ENCODE measurements at places on chromosomes 16 and 17.

DNA sequence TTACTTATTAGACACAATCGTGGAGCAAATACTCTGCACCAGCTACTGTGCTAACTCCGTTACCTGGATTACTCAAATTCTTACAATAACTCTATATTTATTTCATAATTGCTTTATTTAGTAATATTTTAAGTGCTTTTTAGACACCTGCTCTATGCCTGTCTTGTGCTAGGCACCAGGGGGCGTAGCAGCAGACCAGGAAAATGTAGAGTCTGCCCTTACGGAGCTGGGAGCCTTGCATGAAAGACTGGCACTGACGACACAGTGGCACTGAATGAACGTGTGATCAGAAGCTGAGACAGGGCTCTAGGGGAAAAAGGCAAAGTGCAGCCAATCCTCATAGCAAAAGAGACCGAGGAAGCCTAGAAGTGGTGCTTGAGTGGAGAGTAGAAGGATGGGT, 486.5 kb downstream of the CDH13 start:
- no peak for DNase-seq

- no peak for DNase-seq
Observed at GRCh38 chr17:46003907-46004748, 5.1 kb downstream of the STH start.

DNA sequence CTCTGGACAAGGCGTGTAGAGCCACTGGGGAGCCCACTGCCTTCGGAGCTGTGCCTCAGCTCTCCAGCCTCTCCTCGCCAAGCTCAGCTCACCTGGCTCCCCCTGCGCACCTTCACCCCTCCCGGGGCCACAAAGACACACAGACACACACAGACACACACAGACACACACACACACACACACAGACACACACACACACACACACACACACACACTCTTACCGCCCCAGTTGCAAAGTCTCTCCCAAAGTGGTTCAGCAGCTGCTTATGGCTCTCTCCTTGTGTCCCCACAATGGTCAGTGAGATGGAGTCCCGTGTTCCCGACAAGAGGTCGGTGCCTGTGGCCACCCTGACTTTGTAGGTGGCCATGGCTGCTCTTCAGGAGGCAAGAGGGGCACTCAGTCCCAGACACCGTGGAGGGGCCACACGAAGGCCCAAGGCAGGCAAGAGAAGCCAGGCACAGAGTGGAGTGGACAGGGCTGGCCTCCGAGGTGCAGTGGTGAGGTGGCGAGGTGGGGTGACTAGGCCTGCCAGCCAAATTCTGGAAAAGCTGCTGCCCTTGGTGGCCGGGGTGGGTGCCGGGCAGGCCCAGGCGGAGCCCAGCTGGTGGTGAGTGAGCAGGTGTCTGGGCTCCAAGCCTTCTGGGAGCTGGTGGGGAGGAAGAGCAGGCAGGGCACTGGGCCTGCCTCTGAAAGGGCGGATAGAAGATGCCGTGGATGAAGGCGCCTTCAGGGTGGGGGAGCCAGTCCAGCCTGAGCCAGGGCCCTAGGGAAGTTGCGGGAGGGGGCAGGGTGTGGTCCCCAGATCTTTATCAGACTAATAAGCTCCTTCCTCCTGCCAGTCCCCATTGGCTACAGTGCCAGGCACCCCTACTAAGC, at the start of gene ALOX12B:
ALOX12B (minus strand) TSS at position 642 of the 877 bp plus-strand sequence; CDS start at position 368, 274 bp downstream.
- DNase-seq = no peak

DNA sequence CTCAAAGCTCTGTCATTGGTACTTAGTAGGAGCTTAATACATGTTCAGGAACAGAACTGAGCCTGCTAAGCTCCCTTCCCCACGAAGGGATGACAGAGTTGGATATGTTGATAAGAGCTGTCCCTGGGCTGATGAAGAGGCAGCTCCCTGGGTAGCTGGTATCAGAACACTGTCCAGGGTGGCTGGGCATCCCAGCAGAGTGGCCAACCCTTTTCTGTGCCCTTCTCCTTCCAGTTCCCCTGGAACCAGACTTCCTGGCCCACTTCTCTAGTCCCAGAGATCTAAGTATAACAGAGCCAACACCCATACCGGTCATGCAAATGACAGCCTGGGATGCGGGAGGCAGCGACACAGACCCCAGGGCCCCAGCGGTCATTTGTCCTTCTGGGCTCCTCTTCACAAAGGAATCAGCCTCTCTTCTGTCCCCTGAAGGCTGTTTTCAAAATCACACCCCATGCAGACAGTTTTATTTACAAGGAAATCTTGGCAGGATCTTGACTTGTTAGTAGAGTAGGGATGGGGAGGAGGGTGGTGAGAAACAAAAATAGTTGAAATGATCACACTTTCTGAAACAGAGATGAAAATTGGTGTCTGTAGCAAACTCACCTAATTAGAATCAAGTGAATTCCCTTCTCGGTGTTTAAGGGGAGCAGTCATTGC, 1.4 kb upstream of the RHBDL3 start:
- no peak for DNase-seq

DNA sequence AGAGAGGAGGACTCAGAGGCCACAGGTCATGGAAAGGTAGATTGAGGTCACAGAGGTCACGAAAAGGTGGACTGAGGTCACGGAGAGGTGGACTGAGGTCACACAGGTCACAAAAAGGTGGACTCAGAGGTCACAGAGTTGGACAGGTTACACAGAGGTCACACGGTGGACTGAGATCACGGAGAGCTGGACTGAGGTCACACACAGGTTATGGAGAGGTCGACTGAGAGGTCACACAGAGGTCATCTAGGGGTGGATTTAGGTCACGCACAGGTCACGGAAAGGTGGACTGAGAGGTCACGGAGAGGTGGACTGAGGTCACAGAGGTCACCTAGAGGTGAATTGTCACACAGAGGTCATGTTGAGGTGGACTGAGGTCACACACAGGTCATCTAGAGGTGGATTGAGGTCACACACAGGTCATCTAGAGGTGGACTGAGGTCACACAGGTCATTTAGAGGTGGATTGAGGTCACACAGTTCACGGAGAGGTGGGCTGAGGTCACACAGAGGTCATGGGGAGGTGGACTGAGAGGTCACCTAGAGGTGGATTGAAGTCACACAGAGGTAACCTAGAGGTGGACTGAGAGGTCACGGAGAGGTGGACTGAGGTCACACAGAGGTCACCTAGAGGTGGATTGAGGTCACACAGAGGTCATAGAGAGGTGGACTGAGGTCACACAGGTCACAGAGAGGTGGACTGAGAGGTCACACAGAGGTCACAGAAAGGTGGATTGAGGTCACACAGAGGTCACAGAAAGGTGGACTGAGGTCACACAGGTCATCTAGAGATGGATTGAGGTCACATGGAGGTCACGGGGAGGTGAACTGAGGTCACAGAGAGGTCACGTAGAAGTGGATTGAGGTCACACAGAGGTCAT, 26.7 kb upstream of the JPT2 start:
- DNase-seq = no peak

GRCh38 chr16:65704866-65705265, 583.0 kb upstream of the CDH11 start:
- no peak for DNase-seq

GRCh38 chr17:65896889-65897288, 295.0 kb downstream of the CEP112 start:
- DNase-seq = no peak

GRCh38 chr16:57137566-57138273, 45.3 kb downstream of the CPNE2 start:
- no peak for DNase-seq

DNA sequence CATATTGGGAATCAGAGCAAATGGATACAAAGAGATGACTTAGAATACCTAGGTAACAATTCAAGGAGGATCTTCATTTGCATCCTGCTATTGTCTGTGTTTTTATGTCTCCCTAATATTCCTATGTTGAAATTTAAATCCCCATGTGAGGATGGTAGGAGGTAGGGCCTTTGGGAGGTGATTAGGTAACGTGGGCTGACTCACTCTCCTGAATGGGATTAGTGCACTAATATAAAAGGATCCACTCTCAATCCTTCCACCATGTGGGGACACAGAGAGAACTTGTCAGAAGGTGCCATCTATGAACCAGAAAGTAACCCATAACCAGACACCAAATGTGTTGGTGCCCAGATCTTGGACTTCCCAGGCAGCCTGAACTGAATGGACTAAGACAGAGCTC, 83.4 kb downstream of the CDH8 start:
- DNase-seq = no peak

DNA sequence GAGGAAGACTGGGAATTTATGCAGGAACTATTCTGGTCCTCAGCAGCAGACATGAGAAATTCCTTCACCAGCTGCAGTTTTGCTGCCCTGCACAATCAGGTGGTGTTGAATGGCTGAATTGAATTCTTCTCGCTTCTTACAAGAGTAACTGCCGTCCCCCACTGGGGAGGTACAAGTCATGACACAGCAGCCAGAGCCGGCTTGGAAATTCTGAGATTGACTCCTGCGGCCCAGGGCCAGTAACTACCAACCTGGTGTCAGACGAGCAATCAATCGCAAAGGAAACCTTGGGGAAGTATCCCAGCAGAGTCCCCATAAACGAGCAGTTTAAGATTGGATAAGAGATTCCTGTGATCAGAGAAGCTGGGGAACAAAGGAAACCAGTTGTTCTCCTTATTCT, 30.7 kb downstream of the KNOP1 start:
- no peak for DNase-seq

DNA sequence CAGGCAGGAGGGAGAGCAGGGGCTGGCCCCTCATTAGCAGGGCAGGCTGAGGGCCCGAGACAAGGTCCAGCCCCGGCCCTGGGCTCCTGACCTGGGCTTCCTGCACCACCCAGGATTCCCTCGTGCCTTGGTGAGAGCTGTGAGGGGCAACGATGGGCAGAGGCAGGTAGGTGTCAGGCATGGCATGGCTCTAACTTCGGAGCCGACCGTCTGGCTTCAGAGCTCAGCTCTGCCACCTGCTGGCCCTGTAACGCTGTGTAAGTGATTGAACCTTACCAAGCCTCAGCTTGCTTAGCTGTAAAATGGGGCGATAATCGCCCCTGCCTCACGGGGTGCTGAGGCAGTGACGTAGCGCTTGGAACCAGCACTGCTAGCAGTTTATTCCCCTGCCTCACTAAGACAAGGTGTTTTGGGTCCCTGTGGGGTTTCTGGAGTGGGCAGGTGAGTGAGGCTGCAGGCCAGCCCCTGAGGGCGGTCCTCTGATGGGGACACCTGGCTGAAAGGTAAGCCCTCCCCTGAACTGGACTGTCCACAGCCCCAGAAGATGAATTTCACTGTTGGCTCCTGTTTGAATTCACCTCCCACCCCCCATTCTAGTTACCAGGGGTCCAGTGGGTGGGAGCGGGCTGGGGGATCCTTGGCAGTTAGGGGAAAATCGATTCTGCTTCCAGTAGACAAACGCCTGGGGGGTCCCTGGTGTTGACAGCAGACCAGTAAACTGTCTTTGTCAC, 184.8 kb upstream of the GSE1 start:
- DNase-seq = no peak

DNA sequence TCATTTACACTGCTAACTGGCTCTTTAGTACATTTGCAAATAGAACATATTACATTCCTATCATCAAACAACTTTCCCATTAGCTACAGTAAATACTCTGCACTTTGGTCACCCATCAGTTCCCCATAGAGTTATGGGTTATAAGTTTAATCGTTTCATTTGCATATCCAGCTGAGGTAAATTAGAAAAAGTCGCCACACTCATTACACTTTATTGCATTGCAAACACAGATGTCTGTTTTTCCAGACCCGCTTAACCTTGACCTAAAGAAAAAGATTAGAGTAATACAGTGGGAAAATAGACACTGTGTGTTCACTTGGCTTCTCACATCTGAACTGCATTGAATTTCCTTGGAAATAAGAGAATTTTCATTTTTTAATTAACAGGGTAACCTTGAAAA, 213.1 kb upstream of the PSMD7 start:
- DNase-seq = no peak

GRCh38 chr16:4495766-4496165, 19.6 kb downstream of the HMOX2 start:
- DNase-seq = no peak

- DNase-seq = no peak
Observed at GRCh38 chr17:12429116-12429515, 236.6 kb upstream of the MYOCD start.
